ENCODE measurements at places on chromosomes 2 and 18.

DNA sequence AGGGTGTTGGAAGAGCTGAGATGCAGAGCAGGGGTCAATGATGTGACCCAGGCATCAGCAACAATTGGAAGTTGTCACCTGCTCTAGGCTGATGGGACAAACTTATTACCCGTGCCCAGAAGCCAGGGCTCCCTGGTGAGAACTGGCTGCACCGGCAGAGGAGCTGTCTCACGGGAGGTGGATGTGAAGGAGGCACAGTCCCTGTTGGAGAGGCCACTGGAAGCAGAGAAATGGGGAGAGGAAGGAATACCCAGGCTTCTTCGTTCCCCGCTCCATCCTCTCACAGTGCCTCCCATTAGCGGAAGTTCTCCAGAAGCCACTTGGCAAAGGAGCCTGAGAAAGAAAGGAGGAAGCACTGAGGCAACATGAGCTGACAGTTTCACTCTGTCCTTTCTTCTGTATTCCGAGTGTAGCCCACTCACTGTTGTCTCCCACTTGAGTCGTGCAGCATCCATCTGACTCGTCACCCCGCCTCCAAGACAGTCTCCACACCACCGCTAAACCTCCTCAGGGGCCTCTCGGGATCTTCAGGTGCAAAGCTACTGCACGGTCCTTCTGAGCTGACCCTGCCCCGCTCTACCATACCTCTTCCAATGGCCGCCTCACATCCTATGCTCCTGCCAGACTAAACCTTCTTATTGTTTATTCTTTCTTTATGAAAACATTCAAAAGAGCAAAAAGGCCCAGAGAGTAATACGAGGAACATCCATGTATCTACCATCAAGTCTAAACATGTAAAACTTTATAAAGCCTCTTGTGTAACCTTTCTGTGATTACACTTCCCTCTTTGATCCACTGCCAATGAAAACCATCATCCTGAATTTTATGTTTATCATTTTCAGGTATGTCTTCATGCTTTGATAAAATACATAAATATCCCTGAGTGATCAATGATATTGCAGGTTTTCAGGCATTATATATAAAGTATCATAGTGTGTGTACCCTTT is 19.1 kb upstream of the AFTPH start:
- DNase-seq: no peak

DNA sequence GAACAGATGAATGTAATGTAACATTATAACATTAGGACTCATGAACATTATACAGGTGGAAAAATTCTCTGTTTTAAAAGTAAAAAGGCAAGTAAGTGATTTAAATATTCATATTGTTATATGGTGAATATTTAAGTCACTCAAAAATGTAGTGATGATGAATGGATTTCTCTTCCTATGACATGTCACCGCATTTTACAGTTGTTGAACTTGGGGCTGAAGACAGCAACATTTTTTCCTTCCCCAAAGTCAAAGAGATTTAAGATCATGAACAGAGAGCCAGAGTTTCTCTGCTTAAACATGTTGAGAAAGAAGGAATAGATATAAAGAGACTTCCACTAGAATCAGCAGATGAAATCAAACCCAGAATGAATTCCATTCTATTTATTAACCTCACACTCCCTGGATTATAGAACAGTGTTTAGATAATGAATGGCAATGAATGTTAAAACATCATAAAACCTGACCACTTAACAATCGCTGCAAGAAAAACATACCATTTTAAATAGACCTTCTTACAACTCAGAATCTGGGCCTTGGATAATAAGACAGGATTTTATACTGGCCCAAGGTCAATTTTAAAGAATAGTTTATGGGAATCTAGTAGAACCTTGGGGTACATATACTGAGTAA is 163.6 kb upstream of the SIX2 start:
- no peak for DNase-seq

- no peak for DNase-seq
Observed at GRCh38 chr2:226234187-226234586, 565.4 kb downstream of the IRS1 start.

GRCh38 chr2:43400508-43400907 is 174.1 kb upstream of the ZFP36L2 start:
- no peak for DNase-seq

DNA sequence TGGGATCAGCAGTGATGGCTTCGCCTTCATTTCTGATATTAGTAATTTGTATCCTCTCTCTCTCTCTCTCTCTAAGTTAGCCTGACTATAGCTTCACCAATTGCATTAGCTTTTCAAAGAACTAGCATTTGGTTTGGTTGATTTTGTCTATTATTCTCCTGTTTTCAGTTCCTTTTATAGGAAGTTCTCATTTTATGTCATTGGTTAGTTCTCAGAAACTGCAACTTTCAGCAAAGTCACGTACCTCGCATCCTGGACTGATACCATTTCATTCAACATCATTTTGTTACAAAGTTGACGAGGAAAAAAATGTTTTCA is 450.8 kb downstream of the EIPR1 start:
- DNase-seq: no peak

DNA sequence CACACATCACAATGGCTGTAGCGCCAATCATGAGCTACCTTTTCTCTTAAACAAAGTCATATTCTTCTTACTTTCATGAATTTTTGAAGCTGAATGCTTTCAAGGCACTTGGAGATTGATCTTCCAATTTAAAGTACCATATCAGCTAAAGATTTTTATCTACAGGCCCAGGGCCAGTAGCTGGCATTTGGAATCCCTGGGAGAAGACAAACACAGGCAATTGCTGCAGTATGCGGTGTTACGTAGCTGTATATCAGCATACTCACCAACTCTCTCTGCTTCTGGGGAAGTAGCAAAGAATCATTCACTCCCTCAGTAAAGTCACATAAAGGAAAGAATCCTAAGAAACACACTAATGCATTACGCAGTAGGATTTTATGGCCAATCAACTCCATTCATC is 202.3 kb downstream of the DLGAP1 start:
- no peak for DNase-seq

GRCh38 chr18:41331661-41332060 is 623.4 kb upstream of the PIK3C3 start:
- DNase-seq: no peak

DNA sequence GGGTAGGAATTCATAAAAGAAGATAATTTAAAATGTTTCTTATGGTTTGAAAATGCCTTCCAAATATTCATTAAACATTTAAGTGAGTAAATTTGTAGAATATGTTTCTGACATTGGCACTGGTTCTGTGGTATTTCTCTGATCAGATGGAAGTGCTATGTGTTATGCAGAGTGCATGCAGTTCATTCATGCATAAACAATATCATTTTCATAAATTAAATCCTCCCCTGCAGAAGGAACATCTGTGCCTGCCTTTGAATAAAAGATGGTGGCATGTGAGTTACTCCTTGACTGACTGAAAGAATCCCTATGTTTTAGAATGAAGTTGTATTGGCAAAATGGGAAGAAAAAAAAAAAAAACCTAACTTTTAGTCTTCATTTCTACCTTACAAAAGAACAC is 5.9 kb downstream of the NEUROD1 start:
- no peak for DNase-seq

DNA sequence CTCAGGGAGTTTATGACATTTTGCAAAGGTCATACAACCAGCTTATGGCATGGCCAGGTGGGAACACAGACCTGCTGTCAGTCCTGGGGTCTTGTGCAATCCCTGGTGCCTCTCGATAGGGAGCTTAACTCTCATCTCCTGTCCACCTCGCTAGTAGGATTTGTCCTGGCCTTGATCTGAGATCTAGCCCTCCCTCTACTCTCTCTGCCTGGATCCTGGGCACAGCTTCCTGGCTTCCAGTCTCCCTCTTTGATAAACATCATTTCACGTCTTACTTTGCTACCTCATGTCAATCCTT is 13.8 kb downstream of the GALR1 start:
- DNase-seq: no peak

- DNase-seq: no peak
Observed at GRCh38 chr2:40260437-40260836, 191.5 kb downstream of the SLC8A1 start.

GRCh38 chr2:121015971-121016485 is 269.0 kb downstream of the TFCP2L1 start:
- DNase-seq: no peak

DNA sequence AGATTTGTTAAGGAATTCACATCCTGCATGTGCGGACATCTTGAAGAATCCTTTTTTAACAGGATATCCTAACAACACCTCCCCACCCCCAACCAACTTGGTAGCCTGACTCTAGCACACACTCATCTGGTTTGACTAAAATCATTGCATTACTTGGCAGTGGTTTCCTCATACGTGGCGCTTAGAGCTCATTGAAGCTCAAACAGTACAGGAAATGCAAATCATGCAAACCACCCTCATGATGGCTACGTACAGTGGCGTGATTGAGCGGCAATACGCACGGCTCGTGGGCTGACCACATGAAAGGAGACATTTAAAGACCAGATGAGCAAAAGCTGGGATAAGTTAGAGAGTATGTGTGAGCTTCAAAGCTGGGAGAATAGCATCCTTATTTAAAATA is 336.2 kb downstream of the ZEB2 start:
- no peak for DNase-seq

DNA sequence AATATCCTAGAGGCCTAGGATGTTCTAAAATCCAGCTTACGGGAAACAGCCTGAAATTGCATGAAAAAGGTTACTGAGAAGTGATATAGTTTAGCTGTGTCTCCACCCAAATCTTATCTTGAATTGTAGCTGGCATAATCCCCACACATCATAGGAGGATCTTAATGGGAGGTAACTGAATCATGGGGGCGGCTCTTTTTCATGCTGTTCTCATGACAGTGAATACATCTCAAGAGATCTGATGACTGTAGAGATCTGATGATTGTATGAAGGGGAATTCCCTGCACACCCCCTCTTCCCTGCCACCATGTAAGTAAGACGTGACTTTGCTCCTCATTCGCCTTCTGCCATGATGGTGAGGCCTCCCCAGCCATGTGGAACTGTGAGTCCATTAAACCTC is 385.6 kb upstream of the ID2 start:
- DNase-seq: no peak

DNA sequence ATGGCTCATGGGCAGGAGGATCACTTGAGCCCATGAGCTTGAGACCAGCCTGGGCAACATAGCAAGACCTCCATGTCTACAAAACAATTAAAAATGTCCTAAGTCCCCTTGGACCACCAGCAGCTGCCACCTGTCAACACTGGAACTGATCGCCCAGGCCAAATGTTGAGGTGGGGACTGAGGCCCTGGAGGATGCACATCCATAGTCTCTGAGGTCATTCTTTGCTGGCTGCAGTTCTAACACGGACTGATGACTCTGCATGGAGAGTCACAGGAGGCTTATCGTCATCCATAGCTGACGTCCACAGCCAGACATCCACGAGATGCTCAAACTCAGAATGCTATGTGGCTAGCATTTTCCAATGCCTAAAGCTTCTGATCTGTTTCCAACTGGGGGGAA is 151.3 kb downstream of the BCL2 start:
- DNase-seq: no peak

- no peak for DNase-seq
Observed at GRCh38 chr2:13651684-13652131, 935.0 kb downstream of the TRIB2 start.

- no peak for DNase-seq
Observed at GRCh38 chr2:27622921-27623384, 5.9 kb downstream of the CCDC121 start.

DNA sequence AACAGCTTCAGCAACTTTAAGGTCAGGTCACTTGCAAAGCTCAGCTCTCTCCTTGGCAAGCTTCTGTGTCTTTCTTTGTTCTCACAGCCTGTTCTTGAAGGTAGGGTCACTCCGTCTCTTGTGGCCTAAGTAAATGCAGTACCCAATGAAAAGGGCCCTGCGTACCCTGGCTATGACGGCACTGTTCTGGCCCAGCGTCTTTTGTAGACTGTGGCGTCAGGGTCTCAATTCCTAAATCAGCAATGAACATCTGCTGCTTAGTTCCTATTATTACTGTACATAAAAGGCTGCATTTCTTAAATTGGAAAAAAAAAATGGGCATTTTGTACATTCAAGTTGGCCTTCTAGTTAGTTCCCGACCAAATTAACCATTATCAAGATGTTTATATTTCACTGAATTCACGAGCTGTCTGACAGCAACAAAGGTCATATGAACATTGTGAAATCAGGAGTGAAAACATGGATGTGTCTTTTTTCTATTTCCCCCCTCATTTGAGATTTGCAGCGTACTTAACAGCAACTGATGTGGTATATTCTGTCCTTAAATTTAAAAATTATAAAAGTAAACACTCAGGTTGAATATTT is 17.0 kb upstream of the MTCL1 start:
- no peak for DNase-seq

GRCh38 chr2:156817430-156817829 is 381.3 kb downstream of the GPD2 start:
- no peak for DNase-seq

- DNase-seq: no peak
Observed at GRCh38 chr2:160646684-160647444, 153.3 kb upstream of the RBMS1 start.

DNA sequence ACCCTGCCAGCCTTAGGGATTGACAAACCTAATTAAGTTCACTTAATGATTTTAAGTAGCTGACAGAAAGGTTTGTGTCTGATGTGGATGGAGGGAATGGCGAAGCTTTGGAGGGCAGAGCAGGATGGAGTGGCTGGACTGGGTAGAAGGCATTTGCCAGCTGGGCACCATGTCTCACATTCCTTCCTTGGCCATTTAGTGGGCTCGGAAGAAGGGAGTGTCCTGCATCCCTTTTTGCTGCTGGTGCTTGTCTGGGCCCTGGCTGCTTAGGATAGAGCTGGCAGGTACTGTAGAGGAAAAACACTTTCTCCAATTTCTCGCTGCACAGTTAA is 166.7 kb downstream of the CLIP4 start:
- DNase-seq: no peak

DNA sequence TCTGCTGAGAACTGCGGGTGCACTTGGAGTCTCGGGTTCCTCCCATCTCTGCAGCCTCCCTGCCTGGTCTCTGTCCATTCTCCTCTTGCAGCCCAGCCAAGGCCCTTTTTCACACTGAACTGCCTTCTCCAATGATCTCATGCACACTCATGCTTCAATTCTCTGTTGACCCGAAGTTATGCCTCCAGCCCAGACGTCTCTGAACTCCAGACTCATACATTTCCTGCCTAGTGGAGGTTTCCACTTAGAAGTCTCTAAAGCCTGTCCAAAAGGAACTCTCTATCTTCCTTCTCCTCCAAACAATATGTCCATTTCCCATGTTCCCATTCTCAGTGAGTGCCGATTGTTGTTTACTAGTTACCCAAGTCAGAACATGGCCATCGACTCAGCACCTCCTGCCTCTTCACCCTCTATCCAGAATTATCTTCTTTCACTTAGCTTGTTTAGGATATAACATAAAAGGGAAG is 155.2 kb downstream of the IRS1 start:
- DNase-seq: no peak

- DNase-seq: no peak
Observed at GRCh38 chr2:99492721-99493120, 2.9 kb upstream of the REV1 start.

DNA sequence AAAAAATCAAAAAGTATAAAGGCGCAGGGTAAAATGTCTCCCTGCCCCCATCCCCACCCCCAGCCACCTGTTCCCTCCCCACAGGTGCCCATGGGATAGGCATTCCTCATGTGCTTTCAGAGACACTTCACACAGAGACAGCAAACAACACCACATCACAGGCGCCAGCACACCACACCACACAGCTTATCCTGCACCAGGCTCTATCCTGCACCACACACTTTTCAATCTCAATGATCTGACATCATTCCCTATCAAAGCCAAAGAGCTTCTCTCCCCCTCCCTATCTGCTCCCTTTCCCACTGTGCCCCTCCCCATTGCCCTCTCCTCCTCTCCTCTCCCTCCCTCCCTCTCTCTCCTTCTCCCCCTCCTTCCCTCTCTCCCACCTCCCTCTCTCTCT is 15.5 kb downstream of the FAM178B start:
- DNase-seq: no peak

GRCh38 chr2:21194858-21195271 is 71.1 kb downstream of the TDRD15 start:
- no peak for DNase-seq
